Lower lobe of right lung (tissue), 2 donors: ENCODE measurements at places on chromosomes 16 and 17. TPM values are rescaled to one million over a fixed set of nuclear protein-coding genes. Genes with fewer than 3 reads are reported as not detected.

- DNase-seq = no peak
Measured at GRCh38 chr17:40938981-40939380, 1.5 kb upstream of the KRT23 start.

- DNase-seq = no peak
Measured at GRCh38 chr17:55237268-55237667, 27.5 kb upstream of the HLF start.

DNA sequence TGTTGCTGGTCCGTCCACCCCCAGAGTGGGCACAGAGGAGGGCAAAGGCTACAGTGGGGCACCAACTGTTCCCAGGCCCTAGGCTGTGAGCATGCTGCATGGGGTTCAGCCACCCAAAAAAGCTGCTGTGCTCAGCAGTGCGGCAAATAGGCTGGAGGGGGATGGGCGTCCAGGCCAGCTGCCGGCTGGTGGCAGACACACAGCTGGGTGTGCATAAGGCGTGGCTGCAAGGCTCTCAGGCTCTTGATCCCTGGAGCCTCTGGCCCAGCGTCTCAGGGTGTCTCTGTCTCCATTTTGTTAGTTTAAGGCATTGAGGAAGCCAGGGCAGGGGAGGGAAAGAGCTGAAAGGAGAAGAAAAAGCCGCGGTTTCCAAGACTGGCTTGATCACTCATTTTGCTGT is 8.8 kb downstream of the RPL19 start:
- DNase-seq = peak; percentile 69

DNA sequence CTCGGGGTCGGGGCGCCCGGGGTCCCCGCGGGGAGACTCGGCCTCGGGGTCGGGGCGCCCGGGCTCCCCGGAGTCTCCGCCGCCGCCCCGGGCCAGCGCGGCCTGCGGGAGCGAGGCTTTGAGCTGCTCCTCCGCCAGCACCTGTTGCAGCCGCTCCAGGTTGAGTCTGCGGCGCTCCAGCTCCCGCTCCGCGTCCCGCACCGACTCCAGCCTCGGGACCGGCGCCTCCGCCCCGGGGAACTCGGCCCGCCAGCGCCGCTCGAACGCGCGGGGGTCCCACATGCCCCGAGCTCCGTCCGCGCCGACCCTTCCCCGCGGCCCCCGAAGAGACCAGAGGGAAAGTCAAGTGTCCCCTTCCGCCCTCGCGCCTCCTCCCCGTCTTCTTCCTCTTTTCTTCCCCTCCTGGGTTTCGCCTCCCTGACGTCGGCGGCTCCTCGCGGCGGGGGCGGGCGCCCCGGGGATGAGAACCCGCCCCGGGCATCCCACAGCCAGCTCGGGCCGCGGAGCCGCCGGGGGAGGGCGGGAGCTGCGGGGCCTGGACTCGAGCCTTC is 40.8 kb upstream of the BHLHA9 start:
- DNase-seq = peak; percentile 90

- DNase-seq = no peak
Measured at GRCh38 chr16:46747777-46748651, at the start of gene MYLK3. Gene MYLK3 (minus strand): TSS chr16:46748344. CDS start chr16:46748193, 151 bp downstream.

- no peak for DNase-seq
Measured at GRCh38 chr16:81818568-81818896, 39.4 kb downstream of the PLCG2 start.

- no peak for DNase-seq
Measured at GRCh38 chr16:12590409-12590808, 213.3 kb downstream of the CPPED1 start.

KRTAP1-1 gene
- total RNA-seq = not detected

- DNase-seq = no peak
Measured at GRCh38 chr17:6713130-6713917, at the start of gene SLC13A5. Gene SLC13A5 (minus strand): TSS chr17:6713369. CDS start chr17:6713333, 36 bp downstream.

DNA sequence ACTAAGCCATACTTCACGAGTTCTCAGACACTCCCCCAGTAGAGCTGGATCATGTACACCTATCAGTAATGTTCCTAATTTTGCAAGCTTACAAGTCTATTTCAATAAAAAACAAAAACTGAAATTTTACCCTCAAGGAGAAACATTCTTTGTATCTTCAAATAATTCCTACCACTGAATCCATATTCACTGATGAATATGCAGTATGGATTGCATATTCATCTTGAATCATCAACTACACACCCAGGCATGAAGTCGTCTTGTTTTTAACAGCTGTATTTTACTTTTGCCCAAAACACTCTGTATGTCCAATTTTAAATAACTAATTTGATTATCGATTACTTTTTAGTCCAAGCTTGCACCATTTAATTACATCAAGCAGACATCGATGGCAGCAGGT is 31.8 kb downstream of the ZDHHC7 start:
- no peak for DNase-seq

- DNase-seq = no peak
Measured at GRCh38 chr16:57133031-57133430, 40.6 kb downstream of the CPNE2 start.

TUBD1 gene
- total RNA-seq = 14.7 TPM

GRCh38 chr17:59769887-59770286 is 62.4 kb downstream of the VMP1 start:
- DNase-seq = no peak

MARVELD3 gene
- total RNA-seq = 6.7 TPM

- no peak for DNase-seq
Measured at GRCh38 chr16:24471561-24472350, 67.6 kb upstream of the RBBP6 start.

- DNase-seq = no peak
Measured at GRCh38 chr16:70577256-70577698, 53.7 kb downstream of the SF3B3 start.

DNA sequence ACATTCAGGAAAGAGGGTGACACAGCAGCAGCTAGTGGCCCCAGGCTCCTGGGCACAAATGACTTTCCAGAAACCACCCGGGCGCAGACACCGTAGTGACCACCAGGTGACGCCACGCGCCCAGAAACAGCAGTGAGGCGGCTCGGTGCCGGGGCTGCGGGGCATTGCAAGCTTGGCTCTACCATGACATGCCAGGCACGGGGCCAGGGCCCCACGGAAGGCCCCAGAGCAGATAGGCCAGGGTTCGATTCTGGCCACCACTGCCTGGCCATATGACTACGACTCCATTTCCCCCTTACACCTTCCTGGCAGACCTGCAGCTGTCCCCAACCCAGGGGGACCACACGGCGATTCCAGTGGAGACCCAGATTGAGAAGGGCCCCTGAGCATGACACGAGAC is 6.7 kb downstream of the RHBDF1 start:
- peak; percentile 89 for DNase-seq

CHST4 gene
- total RNA-seq = 0.27 TPM

DNA sequence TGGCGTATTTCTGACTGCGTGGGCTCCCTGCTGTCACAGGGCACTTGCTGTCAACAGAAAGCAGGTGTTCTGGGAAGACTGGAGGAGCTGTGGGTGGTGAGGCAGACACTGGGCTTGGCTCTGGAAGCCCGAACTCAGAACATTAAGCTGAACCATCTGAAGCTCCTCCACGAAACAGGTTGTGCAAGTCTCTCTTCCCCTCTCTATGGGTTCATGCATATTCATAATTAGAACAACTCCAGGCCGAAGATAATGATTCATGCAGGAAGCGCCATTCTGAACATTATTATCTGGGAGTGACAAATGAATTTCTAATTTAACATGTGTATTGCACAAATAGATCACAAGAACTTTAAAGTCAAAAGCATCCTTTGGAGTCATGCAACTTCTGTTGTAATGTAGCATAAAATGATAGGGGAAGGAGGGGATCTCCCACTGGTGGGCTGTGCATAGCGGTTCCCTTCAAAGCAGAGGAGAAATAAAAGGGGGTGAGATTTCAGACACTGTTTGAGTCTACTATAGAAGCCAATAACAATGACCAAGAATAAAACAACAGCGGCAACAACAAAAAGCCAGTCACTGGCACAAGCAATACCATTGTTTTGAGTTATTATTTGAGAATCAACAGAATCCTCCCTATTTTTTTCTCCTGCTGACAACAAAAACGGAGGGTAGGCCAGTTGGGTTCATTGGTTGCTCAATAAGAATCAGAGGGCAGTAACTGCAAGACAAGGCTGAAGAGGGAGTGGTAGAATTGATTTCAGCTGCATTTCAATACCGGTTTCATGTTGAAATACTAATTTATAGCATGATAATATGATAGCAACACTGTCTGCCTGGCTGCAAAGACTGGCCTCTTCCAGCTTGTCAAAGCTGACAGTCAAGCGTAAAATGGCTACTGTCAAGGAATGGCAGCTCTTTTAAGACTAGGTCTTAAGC is 407.3 kb downstream of the XYLT1 start:
- no peak for DNase-seq

DNA sequence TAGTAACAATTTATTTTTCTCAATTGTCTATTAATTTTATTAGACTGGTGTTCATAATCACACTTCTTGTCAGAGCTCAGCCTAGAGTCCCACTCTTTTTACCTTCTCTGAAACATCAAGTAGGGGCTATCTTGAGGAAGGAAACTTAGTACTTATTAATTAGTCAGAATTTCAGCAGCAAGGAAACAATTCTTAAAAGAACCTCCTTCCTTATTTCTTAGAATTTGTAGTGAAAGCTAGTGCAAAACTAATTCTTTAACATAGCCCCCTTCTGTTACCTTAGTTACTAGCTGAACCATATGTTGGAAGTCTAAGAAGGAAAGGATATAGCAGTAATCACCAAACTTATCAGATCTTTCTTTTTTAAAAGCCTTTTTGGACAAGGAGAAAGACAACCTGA is 35.2 kb downstream of the MAP2K4 start:
- no peak for DNase-seq

- peak; percentile 57 for DNase-seq
Measured at GRCh38 chr17:3012926-3013581, 50.4 kb downstream of the OR1D5 start.

DNA sequence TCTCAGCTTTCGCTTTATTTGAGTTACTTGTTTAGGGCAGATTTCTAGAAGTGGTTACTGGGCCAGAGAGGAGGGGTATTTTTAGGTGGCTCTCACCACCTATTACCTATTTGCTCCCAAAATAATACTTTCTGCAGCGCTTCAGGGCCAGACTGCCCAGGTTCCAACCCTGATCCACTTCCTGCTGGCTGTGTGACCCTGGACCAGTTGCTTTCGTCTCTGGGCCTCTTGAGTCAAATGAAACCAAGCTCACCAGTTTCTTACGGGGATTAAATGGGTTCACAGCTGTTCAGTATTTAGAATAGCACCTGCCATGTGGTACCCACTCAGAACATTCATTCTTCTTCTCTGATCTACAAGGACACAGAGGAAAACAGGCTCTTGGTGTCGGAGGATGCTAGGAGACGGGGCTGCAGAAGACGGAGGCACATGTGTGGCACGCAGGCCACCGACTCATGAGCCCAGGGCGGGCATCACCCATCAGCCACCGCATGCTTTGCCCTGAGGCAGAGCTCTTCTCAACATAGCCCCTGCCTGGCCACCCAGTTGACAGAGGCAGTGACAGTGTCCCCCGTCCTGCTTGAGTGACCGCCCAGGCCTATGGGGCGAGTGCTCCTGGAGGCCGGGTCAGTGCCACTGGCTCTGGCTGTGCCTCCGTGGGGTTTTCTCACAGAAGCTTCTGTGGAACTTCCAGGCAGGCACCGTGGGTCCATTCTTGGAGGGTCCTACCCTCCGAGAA is 149.0 kb upstream of the PLCG2 start:
- no peak for DNase-seq

TMEM94 gene
- 89.5 TPM for total RNA-seq

METRN gene
- 35.9 TPM for total RNA-seq

- DNase-seq = no peak
Measured at GRCh38 chr17:43226393-43226792, 2.0 kb downstream of the CCDC200 start.

DNA sequence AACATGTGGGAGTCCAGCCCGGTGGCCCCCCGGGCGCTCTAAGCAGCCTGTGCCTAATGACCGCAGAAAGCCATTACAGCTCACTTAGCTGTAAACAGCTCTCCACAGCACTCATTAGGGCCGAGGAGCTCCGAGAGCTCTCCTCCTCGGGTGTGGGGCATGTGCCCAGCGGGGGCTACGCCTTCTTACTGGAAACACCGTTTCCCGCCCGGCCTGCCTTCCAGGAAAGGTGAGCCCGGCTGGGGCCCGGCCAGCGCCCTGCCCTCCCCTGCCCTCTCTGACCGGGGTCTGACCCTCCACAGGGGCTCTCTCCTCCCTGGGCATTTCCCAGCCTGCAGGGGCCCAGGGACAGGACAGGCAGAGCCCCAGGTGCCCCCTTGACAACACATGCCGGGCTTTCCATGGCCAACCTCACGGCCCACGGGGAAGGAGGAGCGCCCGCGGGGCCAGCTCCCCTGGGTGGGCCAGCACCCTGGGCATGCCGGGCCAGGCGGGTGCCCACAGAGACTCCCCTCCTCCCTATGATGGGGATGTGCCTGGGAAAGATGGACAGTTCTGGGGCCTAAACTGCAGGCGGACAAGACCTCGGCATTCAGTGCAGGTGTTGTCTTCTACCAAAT is 72.6 kb downstream of the SDK2 start:
- DNase-seq = peak; percentile 73

- DNase-seq = no peak
Measured at GRCh38 chr17:70405492-70406220, 236.3 kb downstream of the KCNJ2 start.

GRCh38 chr17:74998783-74999182 is 11.4 kb downstream of the CDR2L start:
- DNase-seq = no peak

DNA sequence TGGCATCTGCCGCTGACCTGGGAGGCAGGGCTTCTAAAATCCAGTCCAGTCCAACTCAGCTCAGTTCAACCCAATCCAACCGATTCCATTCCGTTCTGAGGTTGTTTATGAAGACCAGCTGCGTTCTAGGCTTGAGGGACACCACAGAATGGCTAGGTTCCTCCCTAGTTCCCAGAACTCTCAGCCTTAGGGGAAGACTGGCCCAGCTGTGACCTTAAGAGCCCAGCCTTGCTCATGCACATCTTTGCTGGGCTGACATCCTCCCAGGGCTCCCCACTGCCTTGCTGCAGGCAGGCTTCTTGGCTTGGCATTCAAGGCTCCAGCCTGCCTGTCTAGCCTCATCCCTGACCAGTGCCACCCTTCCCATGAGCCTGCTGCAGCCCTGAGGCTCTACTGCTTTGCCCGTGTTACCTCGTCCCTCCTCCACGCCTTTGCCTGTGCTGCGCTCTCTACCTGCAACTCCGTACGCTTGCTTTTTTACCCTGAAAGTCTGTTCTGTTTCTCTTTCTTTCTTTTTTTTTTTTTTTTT is 7.9 kb downstream of the SLC12A3 start:
- no peak for DNase-seq

- DNase-seq = peak; percentile 75
Measured at GRCh38 chr17:73304971-73305812, 6.6 kb downstream of the CDC42EP4 start.

TNFRSF17 gene
- 1.4 TPM for total RNA-seq

DNA sequence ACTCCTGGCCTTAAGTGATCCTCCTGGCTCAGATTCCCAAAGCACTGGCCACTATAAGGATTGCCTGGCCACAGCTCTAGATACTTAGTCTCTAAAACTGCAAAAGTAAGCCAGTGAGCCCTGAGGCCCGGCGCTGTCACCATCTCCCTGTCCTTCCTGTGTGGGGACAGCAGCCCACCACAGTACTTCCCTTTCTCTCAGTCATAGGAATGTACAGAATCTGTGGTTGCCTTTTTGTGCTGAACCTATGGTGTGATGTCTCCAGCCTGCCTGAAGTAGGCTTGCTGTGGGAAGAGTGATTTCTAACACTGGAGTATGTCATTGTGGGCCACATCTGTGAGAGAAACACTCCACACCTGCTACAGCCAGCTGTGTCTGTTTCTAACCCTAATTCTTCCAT is 24.7 kb downstream of the NTAN1 start:
- DNase-seq = no peak
